ENCODE measurements at places on chromosomes 1 and 21.

DNA sequence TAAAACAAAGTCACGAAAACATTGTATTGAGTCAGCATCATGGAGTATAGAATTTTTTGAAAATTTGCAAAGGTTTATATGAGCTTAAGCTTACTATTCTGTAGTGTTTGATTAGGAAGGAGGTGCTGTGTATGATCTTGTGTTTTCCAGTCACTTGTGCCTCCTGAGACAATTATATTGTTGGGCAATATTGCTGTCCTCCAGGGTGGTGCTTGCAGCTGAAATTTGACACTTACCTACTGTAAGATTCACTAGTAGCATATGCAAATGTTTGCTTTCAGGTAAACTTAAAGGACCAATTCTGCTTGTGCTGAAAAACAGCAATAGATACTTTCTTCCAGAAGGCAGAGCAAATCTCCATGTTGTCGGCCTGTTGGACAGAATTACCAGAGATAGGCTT is 268.0 kb downstream of the TGFB2 start:
- DNase-seq, result no peak

- no peak for DNase-seq
Measured at GRCh38 chr1:78474092-78474491, 16.7 kb upstream of the PTGFR start.

DNA sequence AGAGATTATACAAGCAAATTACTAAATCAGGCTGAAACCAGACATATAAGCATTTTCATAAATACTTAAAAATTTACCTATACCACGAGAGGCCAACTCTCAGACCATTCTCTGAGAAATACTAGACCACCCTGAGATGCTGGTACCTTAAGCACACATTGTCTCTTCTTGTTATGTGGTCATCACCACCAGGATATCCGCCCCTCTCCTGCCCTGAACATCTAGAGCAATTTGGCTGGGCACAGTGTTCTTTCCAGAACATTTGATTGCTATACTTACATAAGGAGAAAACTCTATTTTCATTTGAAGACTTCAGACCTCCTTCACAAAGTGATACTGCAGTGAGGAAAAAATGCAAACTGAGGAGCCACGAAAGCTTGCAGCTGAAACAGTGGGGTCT is 36.2 kb upstream of the DUSP10 start:
- no peak for DNase-seq

DNA sequence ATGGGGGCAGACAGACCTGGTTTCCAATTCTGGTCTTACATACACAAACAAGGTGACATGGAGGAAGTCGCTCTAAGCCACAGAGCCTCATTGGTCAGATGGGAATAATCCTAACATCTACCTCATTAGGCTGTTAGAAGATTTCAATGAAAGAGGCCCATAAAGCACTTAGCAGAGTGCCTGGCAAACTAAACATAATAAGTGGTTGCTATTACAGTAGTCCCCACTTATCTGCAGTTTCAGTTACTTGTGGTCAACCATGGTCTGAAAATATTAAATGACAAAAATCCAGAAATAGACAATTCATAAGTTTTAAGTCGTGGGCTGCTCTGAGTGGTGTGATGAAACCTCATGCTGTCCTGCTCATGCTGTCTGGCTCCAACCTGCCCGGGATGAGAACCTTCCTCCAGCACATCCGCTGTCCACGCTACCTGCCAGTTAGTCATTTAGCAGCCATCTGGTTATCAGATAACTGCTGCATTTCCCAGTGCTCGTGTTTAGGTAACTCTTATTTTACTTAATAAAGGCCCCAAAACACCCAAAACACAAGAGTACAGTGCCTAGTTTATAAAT is 112.3 kb downstream of the DDX20 start:
- DNase-seq, result peak; percentile 62

- DNase-seq, result no peak
Measured at GRCh38 chr1:154696456-154696855, 88.5 kb upstream of the ADAR start.

DNA sequence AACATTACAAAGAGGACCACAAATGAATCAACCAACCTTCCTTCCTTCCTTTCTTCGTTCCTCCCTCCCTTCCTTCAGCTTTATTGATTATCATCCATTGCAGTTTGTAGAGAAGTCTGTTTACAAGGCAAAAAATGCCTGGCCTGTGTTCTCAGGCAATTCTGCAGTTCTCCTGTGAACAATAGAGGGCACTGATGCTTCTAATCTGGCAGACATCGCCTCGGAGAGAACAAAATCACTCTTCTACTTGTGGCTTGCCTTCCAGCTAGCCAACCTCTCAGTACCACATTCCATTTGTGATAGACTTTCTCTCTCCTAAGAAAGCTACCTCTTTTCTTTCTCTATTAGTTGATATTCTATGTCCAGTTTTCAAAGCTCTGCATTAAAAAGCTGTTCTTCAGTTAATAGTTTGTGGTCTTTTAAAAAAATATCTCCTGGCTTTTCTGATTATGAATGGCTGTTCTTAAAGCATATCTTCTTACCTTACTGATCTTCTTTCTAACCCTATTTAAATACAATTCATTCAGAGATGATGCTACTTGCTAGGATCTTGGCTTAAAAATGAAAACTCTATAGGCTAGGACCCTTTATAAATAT is 26.9 kb upstream of the ESRRG start:
- DNase-seq, result no peak

GRCh38 chr1:151455966-151456365 is 3.3 kb downstream of the POGZ start:
- DNase-seq, result no peak

- DNase-seq, result no peak
Measured at GRCh38 chr1:239803781-239804180, 287.9 kb upstream of the FMN2 start.

GRCh38 chr1:109925159-109925990 is 14.7 kb downstream of the CSF1 start:
- no peak for DNase-seq

DNA sequence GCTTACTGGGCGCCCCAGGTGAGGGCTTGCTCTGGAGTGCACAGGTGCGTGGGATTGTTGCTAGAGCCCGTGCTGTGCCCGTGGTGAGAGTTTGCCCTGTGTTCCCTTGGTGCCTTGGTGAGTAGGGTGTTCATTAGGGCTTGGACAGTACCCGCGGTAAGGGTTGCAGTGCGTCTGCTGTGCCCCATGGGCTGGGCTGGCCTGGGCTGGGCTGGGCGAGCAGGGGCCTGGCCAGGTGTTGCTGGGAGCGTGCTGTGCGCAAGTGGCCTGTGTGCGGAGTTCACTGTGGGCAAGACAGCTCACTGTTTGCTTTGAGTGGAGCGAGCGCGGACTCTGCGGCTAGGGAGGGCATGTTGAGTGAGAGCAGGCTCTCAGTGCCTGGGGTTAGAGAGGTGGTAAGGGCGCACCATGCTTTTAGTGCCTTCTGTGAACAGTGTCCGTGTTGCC is 725 bp downstream of the CR1L start:
- DNase-seq, result no peak

- DNase-seq, result no peak
Measured at GRCh38 chr21:42319851-42320572, 4.8 kb upstream of the TFF3 start.

DNA sequence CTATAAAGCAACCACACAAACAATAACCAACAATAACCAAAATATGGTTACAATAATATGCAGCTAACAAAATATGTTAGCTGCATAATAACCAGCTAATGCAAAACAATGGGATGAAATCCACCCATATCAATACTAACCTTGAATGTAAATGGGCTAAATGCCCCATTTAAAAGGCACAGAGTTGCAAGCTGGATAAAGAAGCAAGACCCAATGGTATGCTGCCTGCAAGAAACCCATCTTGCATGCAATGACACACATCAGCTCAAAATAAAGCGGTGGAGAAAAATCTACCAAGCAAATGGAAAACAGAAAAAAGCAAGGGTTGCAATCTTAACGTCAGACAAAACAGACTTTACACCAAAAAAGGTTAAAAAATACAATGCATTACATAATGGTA is 316.5 kb upstream of the NR5A2 start:
- DNase-seq, result no peak

- DNase-seq, result no peak
Measured at GRCh38 chr1:91753878-91754277, 132.1 kb downstream of the TGFBR3 start.

GRCh38 chr1:157363660-157364140 is 188.6 kb downstream of the FCRL5 start:
- DNase-seq, result no peak

DNA sequence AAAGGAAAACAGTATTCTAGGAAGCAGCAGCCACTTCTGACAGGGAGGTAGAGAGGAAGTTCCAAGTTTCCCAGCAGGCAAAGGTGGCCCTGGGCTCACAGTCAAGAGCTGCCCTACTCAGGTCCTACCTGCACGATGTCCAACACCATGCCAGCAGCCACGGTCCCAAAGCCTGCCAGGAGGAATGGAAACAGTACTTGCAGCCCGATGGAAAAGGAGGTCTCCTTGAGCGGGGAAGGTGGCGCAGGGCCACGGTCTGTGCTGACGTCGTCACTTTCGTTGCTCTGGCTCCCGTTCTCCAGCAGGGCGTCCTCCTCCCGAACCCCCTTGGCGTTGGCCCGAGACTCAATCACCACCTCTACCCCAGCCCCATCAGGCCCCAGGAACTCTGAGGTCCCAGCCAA is 3.1 kb downstream of the SLC41A1 start:
- DNase-seq, result no peak

DNA sequence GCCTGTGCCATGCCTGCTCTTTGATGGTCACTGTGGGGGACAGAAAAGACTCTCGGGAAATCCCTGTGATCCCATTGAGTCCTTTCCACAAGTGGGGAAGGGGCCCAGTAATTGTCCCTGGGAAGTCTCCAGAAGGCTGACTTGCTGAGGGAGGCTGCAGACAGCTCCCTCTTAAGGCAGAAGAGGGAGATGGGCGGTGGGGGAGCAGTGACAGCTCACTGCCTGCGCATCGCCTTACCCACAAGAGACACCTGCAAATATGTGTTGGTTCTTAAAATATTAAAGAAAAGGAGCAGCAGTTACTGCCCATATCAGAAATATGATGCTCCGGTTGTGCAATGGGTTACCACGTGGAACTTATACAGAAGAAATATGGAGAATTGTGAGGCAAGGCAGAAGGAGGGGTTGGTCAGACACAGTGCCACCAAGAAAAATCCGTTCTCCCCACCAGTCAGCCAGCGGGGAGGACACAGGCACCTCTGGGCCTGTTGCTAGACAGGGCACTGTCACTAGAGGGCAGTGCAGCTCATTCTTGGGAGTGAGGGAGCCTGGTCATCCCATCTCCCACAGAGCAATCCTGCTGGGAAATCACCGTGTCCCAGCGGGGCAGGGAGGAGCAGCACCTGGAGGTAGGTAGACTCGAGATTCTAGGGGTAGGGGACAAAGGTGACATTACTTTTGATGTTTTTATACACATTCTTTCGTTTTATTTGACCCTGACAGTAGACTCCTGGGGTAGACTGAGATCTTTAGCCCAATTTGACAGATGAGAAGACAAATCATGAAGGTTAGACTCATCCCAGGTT is 6.9 kb upstream of the CAMK1G start:
- DNase-seq, result peak; percentile 12

DNA sequence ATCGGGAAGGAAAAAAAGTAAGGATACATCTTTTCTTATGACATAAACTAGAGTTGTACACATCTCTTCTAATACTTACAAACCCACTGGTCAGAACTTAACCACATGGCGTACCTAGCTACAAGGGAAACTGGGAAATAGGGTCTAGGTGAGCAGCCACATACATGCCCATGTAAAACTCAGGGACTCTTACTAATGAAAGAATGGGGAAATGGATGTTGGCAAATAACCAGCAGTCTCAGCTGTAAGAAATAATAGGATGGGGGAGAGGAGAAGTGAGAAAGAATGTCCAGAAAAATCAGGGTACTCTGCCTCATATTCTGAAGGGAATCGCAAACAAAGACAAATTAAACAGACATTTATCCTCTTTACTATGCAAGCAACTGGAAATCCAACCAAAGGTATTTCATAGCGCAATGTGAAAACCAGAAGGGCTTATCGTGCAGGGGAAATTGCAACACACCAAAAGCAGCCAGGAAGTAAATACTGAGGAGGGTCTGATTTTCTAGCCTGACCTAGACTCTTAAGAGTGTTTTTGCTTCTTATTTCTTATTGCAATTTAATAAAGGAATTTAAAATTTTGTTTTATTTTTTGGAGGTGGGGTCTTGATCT is 17.5 kb downstream of the GTF2B start:
- no peak for DNase-seq

DNA sequence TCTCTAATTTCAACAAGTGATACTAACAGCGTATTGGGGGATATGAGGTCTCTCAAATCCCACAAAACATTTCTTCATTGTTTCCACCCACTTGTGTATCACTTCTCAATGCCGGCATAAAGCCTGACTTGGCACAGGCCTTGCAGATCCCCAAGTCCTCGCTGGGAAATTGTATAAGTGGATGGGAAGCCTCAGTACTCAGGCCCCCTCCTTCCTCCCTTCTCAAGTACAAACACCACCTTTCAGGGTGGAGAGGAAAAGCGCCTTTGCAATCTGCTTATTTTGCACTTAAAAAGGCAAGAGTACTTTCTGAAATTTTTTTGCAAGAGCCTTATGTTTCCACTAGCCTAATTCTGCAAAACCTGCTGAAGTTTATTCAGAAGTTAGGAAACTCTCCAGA is 25.8 kb upstream of the KLHDC8A start:
- DNase-seq, result peak; percentile 86

DNA sequence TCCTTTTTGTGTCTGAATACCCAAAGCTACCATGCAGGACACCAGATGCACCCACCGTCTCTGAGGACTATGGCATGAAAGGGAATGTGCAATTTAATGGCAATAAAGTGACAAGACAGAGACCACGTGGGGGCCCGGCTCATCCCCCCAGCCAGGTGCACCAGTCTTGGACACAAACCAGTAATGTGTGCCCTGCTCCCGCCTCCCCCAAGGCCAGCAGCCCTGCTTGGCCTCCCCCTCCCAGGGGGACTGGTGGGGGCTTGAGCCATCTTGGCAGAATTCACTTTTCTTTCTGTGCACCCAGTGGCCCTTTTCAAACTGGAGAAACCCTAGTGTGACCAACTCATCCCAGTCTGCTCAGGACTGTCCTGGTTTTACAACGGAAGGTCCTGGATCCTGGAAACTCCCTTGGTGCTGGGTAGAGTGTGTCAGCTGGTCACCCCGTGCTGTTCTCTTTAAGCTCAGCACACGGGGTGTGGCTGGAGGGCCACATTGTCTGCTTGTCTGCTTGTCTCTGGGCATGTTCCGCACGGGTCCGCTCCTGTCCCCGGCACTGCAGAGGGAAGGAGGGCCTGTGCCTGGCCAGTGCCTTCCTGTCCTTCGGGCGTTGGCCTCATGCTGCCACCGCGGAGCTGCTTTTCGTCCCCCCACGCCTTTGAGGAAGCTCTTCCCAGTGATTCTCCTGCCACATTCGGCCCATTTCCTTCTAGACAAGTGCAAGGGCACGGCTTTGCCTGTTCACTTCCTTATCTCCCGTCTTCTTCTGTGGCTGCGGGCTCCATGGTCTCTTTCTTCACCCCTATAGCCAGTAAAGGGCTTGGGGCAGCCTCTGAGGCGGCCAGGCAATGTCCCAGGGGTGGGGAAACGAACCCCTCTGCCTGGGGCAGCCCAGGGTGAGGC is 45.8 kb upstream of the TTC34 start:
- no peak for DNase-seq

- DNase-seq, result no peak
Measured at GRCh38 chr1:9008236-9008635, 18.0 kb downstream of the SLC2A7 start.

- no peak for DNase-seq
Measured at GRCh38 chr1:167551362-167551761, 2.2 kb downstream of the CREG1 start.

GRCh38 chr1:26094677-26095383 is 16.8 kb upstream of the PDIK1L start:
- peak; percentile 29 for DNase-seq

- no peak for DNase-seq
Measured at GRCh38 chr1:26848941-26849774, 13.8 kb upstream of the SFN start.

- no peak for DNase-seq
Measured at GRCh38 chr1:115402753-115403184, 64.7 kb upstream of the NGF start.
